Naive thymus-derived CD4-positive, alpha-beta T cell (primary cell): ENCODE measurements at places on chromosomes 5 and 9.

GRCh38 chr5:151581812-151582583, 9.1 kb downstream of the FAT2 start:
- no peak for DNase-seq

GRCh38 chr5:5755888-5756287, 333.4 kb downstream of the ICE1 start:
- no peak for DNase-seq

DNA sequence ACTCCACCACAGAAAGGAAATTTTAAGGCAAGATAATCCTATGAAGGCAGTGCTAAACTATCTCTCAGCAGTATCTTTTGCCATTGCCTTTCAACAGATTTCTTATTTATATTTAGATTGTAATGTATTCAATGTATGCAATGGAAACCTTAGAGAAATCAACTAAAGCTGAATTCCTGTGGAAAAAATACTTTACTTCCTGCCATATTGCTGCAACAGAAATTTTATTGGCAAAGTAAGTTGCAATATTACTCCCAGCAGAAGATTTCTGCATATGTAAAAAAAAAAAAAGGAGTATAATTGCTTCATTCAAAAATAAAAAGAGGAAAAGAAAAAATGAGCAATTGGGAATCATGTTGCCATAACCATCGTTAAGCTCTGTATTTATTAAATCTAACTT, 454.6 kb upstream of the CD180 start:
- DNase-seq = no peak

DNA sequence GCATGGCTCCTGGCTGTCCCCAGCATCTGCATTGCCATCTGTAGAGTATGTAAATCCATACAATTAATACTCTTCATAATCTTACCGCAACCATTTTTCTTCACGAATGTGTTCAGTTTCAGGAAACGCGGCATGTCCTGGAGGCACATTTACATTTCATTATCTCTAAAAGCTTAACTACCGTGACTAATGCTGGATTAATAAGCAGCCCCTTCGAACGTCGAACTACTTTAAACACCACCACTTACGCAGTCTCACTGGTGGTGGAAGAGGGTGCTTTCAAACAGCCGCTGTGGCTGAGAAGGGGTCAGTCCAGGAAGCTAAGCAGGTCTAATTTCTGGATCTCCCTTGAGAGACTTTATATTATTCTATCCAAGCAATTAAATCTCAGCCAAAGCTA, 85.6 kb downstream of the C5orf15 start:
- DNase-seq = no peak

- DNase-seq = no peak
These were observed 12.6 kb downstream of the CFAP77 start for GRCh38 chr9:132422574-132422973.

GRCh38 chr9:121963528-121963995, 129.5 kb downstream of the TTLL11 start:
- DNase-seq = no peak

- no peak for DNase-seq
These were observed 93.9 kb downstream of the MAPKAP1 start for GRCh38 chr9:125613141-125613540.

GRCh38 chr5:155150012-155150411, 136.5 kb downstream of the KIF4B start:
- DNase-seq = no peak

DNA sequence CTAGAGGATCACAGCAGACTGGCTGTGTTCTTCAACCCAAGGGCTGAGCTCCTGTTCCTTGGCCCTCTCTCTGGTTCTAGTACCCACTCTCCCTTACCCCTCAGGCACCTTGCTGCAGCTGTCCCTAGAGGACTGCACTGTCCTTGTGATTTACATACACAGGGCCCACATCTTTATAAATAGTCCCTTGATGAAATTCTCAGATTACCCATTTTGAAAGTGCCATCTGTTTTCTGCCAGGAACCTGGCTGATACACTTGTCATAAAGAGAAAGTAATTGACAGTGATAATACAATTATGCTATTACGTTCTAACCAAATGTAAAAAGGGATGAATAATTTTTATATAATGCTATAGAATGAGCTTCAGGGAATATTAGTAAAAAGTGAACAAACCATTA, 16.5 kb upstream of the SPARC start:
- no peak for DNase-seq

DNA sequence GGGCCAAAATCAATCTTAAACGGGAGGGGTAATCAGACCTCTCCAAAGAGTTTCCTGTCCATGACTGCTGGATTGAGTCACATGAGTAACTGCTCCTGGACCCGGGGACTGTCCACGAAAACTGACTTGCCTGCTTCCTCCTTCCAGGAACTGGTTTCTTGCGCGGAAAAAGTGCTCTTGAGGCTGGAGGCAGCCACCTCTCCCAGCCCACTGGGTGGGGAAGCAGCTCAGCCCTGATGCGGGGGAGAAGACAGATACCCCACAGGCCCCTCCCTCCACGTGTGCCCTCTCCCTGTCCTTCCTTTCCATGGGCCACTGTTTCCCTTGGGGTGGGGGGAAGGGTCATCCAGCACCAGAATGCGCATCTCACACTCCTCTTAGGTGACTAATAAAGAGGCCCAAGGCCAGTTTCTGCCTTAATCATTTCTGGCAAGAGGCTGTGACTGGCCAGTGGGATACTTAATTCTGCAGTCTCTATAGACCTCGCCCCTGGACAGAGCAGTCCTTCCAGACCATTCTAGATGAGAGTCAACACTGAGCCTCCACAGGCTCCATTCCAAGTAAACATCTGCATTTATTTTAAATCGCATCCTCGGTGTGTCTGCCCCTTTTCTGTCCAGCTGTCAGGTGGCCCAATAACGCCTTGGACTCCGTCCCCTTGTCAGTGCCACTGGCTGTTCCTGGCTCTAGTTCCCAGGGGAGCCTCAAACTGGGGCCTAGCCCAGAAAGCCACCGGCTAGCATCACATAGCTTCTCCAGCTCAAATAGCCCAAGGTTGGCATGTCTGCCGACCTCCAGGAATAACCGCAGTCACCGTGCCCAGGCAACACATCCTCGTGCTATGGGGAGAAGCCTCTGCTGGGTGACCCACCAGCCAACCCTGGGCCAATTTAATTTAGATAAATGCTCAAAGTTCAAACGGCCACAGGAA, 12.0 kb downstream of the REXO4 start:
- DNase-seq = no peak

GRCh38 chr9:26650325-26650724, 242.3 kb downstream of the CAAP1 start:
- no peak for DNase-seq

- no peak for DNase-seq
These were observed 106.1 kb upstream of the ALDH1B1 start for GRCh38 chr9:38286357-38286756.

DNA sequence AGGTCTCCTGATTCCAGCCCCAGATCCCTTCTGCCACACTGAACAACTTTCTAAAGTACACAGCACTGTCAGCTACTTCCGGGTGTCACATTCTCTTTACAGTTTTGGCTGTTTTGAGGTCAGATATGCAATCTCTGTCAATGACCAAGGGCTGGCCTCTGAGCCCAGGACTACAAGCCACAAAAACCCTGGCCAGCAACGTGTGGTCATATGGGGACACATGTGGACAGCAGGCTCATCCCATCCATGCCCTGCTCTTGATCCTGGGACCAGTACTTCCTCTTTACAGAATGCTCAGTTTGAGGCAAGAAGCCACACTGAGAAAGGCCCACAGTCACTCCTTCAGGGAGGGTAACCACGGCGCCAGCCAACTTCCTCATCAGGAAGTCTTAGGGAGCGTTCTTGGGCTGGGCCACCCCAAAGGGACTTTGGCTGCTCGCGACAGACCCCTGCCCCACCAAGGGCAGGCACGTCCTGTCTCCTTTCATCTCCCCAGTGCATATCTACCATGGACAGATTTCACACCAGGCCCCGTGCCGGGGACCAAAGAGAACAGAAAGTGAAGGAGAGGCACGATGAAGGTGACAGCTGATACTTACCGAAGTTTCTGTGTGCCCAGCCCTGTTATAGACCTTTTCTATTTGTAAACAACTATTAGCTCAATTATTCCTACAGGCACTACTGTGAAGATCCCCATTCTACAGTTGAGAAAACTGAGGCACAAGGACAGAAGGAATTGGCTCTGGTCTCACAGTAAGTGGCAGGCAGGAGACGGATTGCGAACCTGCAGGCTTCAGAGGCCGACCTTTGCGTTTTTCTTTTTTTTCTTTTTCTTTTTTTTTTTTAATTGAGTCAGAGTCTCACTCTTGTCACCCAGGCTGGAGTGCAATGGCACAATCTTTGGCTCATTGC, 37.3 kb downstream of the STK10 start:
- peak; percentile 21 for DNase-seq

GRCh38 chr9:114183006-114183405, 27.7 kb downstream of the COL27A1 start:
- no peak for DNase-seq

GRCh38 chr9:93207860-93208734, 24.2 kb downstream of the WNK2 start:
- no peak for DNase-seq

- DNase-seq = no peak
These were observed 18.9 kb upstream of the ORM1 start for GRCh38 chr9:114303977-114304376.

- DNase-seq = no peak
These were observed 14.8 kb downstream of the SPTLC1 start for GRCh38 chr9:92100237-92100911.

DNA sequence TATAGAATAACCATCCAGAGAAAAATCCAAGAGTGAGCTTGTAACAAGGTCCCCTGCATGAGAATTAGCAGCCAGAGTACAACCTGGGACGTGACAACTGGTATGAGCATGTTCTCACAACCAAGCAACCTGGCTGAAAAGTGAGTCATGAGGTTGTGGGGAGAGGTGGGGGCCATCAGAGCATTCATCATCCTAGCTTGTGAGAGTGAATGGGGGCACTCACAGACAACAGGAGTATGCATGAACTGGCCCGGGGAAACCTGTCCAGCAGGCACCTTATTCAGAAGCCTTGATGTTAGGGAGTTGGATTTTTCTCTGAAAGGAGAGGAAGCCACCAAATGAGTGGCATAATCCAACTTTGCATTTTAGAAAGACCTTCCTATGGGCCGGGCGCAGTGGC, 113.0 kb downstream of the FRMD3 start:
- no peak for DNase-seq

DNA sequence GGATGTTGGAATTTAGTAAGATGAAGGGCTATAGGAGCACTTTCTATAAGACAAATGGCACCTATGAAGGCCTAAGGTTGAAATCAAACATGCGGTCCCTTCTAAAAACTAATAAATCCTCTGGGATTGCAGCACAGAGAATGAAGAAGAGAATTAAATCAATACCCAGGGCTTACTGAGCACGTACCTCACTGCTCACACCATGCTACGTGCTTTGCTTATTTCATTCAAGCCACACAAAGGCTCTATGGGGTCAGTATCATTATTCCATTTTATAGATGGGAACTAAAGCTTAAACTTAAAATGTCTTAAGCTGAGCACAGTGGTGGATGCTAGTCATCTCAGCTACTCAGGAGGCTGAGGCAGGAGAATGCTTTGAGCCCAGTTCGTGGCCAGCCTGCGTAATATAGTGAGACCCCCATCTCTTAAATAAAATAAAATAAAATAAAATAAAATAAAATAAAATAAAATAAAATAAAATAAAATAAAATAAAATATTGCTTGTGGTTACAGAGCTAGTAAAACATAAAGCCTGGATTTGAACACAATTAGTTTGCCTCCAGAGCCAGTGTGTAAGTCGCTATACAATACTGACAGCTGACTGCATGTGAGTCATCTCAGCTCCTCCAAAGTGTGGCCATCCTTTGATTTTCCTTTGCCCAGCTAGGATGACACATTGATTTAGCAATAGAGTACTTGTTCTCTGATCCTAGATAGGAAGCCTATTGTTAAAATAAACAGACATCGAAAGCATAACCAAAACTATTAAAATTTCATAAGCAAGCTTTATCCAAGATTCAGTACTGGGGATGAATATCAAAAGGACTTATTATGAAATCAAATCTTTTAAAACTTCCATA, 20.9 kb upstream of the DPYSL3 start:
- DNase-seq = no peak

DNA sequence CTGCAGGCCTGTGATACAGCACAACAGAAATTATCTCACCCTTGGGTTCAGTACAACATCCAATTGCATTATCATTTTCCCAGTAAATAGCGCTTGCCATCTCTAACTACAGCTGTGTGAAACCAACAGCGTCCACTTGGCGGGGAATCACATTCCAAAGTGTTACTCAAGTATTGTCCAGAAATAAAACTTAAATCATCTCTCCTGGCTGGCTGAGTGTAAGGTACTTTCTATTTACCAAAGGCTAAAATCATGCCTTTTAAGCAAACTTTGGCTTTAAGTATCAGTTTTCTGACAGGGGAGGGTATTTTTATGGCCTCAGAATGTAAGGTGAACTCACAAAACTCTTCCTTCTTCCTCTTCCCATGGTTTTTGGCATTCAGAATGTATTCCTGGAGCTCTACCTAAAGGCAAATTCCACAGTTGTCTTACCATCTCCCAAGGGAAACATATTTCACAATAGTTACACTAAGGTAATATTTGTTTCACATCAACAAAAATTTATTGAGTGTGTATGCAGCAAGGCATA, 205.6 kb upstream of the MPDZ start:
- DNase-seq = no peak

GRCh38 chr5:58273711-58274110, 186.2 kb downstream of the PLK2 start:
- DNase-seq = no peak

GRCh38 chr5:147836439-147836838, 5.0 kb upstream of the SPINK1 start:
- DNase-seq = no peak

GRCh38 chr5:77844623-77845323, 68.6 kb upstream of the TBCA start:
- no peak for DNase-seq

GRCh38 chr5:17123010-17123409, 94.4 kb upstream of the BASP1 start:
- DNase-seq = no peak

DNA sequence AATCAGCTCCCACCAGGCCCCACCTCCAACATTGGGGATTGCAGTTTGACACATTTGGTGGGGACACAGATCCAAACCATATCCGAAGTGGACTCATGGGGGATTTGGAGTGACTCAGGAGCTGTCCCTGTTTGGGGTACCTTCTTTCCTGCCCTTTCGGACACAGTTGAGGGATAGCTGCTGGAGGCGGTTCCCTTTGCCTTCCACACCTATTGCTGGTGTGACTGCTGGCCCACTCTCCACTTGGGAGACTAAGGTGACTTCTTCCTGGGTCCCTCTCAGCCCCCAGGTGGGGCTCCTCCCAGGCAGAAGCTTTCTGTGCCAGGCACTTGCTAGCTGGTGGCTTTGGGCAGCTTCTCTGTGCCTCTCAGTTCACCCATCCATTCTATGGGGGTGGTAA, 26.6 kb downstream of the LAMC3 start:
- DNase-seq = no peak

- DNase-seq = no peak
These were observed 402.3 kb upstream of the ZNF608 start for GRCh38 chr5:125148706-125149105.

DNA sequence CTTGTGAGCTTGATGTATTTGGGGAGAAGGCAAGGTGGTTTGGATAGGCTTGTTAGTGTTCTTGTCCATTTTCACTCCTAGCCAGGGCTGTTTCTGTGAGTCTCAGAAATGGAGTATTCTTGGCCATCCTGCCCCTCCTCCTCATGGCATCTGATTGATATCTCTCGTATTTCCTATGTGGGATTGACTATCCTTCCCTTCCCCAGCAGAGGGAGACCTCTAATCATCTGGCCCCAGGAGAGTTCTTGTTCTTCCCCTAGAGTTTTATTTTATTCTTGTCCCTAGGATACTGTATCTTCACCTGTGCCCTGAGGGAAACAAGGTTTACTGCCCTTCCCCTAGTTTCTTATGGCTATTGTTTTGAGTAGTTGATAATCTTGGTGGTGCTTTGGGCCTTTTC, 114.4 kb downstream of the VPS13A start:
- DNase-seq = no peak

GRCh38 chr5:94347130-94347529, 271.3 kb downstream of the KIAA0825 start:
- no peak for DNase-seq
